ENCODE measurements at places on chromosomes 4 and X. TPM values are rescaled to one million over a fixed set of nuclear protein-coding genes. Genes with fewer than 3 reads are reported as not detected.

DNA sequence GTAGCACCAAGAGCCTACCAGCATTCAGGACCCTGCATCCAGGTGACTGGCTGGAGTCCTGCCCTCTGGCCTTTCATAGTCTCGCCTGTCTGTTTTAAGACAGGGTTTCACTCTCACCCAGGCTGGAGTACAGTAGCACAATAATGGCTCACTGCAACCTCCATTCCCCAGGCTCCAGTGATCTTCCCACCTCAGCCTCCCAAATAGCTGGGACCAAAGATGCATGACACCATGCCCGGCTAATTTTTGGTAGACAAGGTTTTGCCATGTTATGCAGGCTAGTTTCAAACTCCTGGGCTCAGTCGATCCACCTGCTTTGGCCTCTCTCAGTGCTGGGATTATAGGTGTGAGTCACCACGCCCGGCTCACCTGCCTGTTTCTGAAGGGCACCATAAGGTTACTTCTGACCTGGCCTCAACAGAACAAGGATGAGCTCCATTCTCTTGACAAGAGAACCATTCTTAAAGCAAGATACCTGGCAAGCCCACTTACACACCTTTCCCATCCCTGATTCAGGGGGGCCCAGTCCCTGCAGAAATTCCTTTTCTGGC, 6.7 kb downstream of the RPS4X start:
- H3K27ac ChIP-seq = peak overlapping the region; percentile 54
- H3K27me3 ChIP-seq = no peaks in the 10 kb centered on the region
- peak; percentile 23 for DNase-seq
- peaks cover 21% of the 10 kb centered on the region for H3K36me3 ChIP-seq
- no peak overlapping the region for H3K4me3 ChIP-seq

GRCh38 chrX:109619771-109620170, 5.2 kb downstream of the KCNE5 start:
- H3K27me3 ChIP-seq = no peaks in the 10 kb centered on the region
- H3K36me3 ChIP-seq = no peaks in the 10 kb centered on the region
- H3K4me3 ChIP-seq = no peak overlapping the region
- H3K4me1 ChIP-seq = no peaks in the 10 kb centered on the region
- H3K27ac ChIP-seq = no peak overlapping the region

GRCh38 chrX:96181605-96182004, 503.0 kb upstream of the DIAPH2 start:
- no peak for DNase-seq
- H3K36me3 ChIP-seq = no peaks in the 10 kb centered on the region
- H3K27ac ChIP-seq = no peak overlapping the region
- no peaks in the 10 kb centered on the region for H3K27me3 ChIP-seq
- H3K4me1 ChIP-seq = no peaks in the 10 kb centered on the region

GRCh38 chr4:159018062-159018629, 84.7 kb upstream of the RAPGEF2 start:
- H3K27ac ChIP-seq = no peak overlapping the region
- no peaks in the 10 kb centered on the region for H3K36me3 ChIP-seq
- H3K27me3 ChIP-seq = no peaks in the 10 kb centered on the region

DNA sequence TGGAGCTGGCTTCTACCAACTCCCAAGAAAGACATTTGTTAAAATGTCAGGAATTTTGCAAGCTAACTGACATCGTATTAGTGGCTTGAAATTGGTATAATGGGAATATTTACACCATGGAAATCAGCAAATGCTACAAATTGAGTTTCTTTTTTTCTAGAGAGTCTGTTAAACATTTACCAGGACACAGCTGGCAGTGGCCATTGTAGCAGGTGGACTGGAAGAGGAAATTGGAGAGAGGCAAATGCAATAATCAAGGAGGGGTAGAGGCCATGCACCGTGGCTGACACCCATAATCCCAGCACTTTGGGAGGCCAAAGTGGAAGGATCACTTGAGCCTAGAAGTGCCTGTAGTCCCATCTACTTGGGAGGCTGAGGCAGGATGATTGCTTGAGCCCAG, 32.9 kb upstream of the TSR2 start:
- no peaks in the 10 kb centered on the region for H3K27me3 ChIP-seq
- H3K4me1 ChIP-seq = no peaks in the 10 kb centered on the region
- H3K27ac ChIP-seq = no peak overlapping the region
- no peaks in the 10 kb centered on the region for H3K36me3 ChIP-seq
- H3K4me3 ChIP-seq = no peak overlapping the region

DNA sequence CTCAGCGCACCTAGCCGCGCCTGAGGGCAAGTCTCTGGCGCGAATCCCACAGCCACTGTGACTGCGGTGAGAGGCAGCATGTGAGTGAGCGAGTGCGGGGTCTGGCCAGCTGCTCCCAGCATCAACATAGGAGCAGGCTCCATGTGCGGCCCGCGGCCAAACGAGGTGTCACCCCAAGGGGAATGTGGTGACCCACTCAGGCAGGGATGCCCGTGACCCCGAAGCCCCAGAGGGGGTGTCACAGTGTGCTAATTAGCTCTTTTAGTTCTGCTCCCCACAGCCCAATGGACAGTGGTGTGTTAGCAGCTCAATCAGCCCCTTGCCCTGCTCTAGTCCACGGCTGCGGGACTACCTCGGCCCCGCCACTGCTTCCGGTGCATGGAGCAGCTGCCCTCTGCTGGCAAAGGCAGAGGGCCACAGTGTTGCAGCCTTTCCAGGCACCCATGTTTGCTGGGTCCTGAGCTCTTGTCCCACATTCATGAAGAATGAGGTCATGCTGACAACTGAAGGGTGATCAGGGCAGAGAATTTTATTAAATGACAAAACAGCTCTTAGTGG, 61.4 kb downstream of the AGA start:
- H3K27ac ChIP-seq = no peak overlapping the region
- no peak for DNase-seq
- H3K36me3 ChIP-seq = no peaks in the 10 kb centered on the region
- no peaks in the 10 kb centered on the region for H3K27me3 ChIP-seq

GRCh38 chr4:90889171-90889570, 762.0 kb downstream of the CCSER1 start:
- H3K4me3 ChIP-seq = no peak overlapping the region
- H3K27me3 ChIP-seq = no peaks in the 10 kb centered on the region
- H3K27ac ChIP-seq = no peak overlapping the region
- no peak for DNase-seq
- no peaks in the 10 kb centered on the region for H3K4me1 ChIP-seq

DNA sequence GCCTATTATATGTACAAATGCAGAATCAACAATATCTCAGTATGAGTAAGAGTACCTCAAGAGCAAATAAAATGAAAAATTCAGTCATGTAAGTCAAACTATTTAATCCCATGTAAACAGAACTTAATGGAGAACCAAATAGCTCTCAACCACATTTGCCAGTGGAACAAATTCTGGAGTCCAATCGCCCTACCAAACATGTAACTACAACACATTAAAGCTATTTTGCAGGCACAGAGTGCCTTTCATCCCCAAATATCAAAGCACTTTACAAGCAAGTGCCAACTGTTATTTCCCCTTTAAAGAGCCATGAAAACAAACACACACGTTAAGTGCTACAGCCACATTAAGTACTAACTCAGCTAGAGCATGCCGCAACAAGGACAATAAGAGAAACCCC, 51.3 kb downstream of the PCDH19 start:
- H3K27me3 ChIP-seq = no peaks in the 10 kb centered on the region
- H3K36me3 ChIP-seq = no peaks in the 10 kb centered on the region
- no peak for DNase-seq
- no peak overlapping the region for H3K27ac ChIP-seq
- H3K4me1 ChIP-seq = no peaks in the 10 kb centered on the region
- H3K4me3 ChIP-seq = no peak overlapping the region

DNA sequence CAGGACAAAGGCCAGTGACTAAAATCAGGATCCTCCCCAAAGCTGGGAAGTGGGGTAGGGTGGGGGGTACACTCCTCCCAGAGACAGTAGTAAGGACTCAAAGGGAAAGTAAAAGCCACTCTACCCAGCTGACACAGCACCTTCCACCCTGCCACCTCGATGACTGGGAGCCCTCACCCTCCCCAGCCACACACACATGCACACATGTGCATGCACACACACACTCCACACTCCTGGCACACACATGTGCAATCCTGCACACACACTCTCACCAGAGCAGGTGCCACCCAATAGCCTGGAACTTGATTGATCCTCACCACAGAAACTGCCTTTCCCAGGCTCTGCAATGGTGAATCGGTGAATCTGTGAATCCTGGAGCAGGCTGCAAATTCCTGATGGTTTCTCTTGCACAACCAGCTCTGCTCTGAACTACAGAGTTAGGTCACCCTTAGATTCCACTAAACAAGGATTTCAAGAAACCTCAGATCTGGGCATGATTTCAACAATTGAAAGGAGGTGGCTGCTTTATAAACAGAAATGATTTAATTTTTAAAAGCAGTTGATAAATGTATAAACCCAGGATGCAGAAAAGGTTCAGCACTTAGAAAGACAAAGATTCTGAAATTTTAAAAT, 21.5 kb downstream of the AMOT start:
- H3K36me3 ChIP-seq = peaks cover 28% of the 10 kb centered on the region
- peak; percentile 46 for DNase-seq
- no peak overlapping the region for H3K4me3 ChIP-seq
- no peaks in the 10 kb centered on the region for H3K4me1 ChIP-seq

Gene PLP1
- 5.8 TPM for polyA plus RNA-seq

Gene TLR1
- polyA plus RNA-seq = 1.1 TPM

Gene FAM53A
- not detected for polyA plus RNA-seq

Gene KLHL5
- polyA plus RNA-seq = 10.8 TPM

Gene SPANXN3
- polyA plus RNA-seq = 1.8 TPM

Measured in small intestine (tissue), 16 donors.